ENCODE measurements at places on chromosomes 3 and 15.

DNA sequence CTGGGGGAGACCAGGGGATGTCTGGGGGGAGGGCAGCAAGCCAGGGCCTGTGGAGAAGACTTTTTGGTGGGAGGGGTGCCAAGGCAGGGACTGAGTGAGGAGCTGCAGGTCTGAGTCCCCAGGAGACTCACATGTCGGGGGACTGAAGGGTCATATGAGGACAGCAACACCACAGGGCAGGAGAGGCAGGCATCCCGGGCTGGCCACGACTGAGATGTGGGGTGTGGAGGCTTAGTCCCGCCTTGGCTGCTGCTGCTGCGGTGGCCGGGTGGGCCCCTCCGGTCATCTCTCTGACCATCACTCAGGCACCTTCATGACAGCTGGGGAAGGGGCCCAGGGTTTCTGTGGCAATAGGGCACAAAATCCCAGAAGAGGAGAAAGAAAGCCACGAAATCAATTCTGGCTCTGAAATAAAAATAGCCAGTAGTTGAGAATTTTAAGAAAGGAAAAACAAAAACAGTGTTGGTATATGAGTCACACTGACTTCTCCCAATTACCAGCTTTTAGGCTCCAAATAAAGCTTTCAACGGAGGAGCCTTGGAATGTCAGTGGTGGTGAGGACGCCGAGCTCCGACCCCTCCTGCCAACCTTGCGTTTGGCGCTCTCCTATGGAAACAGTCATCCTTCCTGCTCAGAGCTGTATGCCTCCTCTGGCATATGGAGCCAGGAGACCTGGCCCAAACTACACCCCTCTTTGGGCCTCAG, 52.9 kb upstream of the ITGA11 start:
- DNase-seq, result no peak

DNA sequence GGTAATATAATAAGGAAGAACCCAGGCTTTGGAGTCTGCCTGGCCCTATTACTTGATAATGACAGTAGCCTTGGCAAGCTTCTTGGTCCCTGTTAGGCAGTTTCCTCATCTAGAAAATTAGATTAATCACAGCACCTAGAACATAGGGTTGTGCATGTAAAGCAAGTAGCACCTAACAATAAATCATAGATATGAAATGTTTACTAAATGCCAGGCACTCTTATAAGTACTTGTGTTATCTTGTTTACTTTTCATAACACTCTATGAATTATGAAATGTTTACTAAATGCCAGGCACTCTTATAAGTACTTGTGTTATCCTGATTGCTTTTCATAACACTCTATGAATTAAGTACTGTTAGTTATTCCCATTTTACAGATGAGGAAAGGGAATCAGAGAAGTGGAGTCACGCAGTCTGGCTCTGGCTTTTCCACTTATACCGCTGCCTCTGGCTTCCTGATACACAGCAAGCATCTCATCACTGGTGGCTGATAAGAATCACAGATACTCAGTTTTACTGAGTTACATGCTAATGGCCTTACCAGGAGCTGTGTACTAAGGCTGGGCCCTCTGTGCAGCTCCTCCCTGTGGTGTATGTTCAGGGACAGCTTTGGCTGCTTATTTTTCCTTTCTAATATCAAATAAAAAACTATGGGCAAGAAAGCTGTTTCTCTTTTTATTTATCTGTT, 123.4 kb downstream of the FEZF2 start:
- DNase-seq, result no peak

DNA sequence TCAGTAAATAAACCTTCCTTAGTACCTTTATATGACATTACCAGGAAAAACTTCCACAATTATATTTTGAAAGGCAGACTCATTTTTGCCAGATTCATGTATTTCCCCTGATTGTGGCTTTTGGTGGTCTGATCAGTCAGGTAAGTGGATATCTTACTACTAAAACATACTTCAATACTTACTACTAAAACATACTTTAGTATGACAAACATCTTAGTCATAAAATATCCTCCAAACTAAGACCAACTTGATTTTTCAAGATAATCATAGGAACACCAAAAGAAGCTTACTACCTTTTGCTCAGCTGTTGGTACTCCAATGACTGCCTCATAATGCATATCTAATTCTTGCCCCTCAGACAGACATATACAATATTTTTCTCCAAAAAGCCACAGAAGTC, 9.3 kb downstream of the TJP1 start:
- no peak for DNase-seq

DNA sequence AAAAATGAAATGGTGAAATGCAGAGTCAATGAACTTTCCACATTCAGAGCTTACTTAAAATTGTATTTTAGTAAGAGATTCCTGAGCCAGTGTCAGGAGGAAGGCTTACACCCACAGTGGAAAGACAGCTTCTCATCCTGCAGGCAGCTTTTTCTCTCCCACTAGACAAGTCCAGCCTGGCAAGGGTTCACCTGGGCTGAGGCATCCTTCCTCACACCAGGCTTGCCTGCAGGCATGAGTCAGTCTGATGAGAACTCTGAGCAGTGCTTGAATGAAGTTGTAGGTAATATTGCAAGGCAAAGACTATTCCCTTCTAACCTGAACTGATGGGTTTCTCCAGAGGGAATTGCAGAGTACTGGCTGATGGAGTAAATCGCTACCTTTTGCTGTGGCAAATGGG, 3.1 kb downstream of the CCR4 start:
- no peak for DNase-seq

- no peak for DNase-seq
Observed at GRCh38 chr3:126406389-126407296, 11.9 kb downstream of the CFAP100 start.
